ENCODE measurements at places on chromosomes 3 and 15.

- DNase-seq, result no peak
Observed at GRCh38 chr3:38634111-38634510, 15.4 kb downstream of the SCN5A start.

GRCh38 chr3:174529298-174529697 lies 329.8 kb upstream of the NAALADL2 start:
- no peak for DNase-seq

DNA sequence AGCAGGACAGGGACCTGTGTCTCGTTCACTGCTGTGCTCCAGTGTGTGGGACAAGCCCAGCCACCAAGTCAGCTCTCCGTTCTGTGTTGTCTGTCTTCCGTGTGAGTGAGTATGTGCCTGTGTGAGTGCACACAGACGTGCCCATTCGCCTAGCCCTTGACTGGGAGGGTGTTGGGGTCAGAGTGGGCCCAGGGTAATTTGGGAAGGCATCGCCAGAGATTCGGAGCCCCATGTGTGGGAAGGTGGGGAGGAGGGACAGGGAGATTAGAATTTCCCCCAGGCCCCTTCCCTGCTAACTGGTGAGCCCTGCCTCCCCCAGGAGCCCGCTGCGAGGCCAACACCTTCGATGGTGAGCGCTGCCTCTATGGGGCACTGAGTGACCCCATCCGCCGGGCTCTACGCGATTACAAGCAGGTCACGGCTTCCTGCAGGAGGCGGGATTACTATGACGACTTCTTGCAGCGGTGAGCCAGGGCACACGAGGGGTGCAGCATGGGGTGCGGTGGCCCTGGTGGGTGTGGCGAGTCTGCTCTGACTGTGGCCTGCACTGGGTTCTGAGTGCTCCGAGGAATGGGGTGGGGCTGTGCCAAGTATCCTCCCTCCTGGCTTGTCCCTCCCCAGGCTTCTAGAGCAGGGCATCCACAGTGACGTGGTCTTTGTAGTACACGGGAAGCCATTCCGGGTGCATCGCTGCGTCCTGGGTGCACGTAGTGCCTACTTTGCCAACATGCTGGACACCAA lies 3.1 kb downstream of the ABTB1 start:
- no peak for DNase-seq

- DNase-seq, result no peak
Observed at GRCh38 chr3:42661593-42662022, 8.1 kb downstream of the ZBTB47 start.

DNA sequence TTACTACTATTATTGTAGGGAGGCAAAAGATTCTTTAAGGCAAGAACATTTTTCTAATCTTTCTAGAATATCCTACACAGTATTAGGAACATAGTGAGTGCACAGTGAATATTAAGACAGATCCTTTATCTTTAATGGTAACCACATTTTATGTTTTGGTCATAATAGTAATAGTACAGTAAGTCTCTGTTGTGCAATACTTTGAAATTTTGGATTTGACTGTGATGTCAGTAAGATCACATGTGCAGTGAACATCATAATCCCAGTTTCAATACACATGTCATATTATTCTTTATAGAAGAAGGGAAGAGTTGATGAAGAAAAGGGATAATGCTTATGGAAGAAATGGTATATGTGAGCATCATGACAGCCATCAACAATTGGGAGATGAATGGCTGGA lies 10.7 kb downstream of the STT3B start:
- no peak for DNase-seq

GRCh38 chr3:14364580-14365292 lies 37.7 kb upstream of the SLC6A6 start:
- DNase-seq, result no peak

GRCh38 chr3:66228707-66229106 lies 7.9 kb downstream of the SLC25A26 start:
- DNase-seq, result no peak

DNA sequence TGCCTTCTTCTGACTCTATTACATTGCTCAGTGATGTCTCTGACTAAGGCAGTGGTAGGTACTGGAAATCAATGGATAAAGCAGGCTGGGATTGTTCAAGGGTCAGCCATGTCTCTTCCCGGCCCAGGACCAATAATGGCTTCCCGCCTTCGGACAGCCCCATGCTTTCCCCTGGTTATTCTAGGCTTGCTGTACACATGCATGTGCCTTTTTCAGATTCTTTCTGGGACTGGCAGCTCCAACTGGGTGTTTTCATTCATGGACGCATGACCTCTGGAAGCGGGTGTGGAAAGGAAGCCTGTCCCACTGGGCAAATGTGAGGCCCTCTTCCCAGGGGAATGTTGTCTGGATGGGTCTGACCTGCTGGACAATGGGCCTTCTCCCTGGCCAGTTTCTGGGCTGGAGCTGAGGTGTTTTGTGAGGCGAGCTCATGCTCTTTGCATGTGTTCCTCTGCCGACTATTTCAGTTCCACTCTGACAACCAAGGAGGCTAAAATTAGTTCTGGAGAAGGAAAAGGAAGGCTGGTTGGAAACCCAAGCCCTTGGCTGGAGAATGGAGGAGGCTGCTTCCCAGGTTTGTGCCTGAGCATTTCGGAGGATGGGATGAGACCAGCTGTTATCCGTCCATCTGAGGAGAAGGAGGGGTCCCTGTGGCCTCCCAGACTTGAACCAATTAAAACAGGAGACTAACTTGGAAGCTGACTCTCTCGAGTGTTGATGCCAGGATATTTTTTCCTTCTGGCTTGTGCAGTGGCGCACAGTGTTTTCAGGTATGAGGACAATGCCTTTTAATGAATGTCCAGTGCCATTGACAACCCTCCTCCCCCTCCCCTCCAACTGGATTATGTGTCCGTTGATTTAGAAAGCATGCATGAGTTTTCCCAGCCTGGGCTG lies 6.9 kb downstream of the ACVR2B start:
- DNase-seq, result no peak

- no peak for DNase-seq
Observed at GRCh38 chr3:189625572-189625971, 5.6 kb upstream of the TP63 start.

GRCh38 chr15:90064911-90065681 lies 37.2 kb downstream of the IDH2 start:
- DNase-seq, result no peak

DNA sequence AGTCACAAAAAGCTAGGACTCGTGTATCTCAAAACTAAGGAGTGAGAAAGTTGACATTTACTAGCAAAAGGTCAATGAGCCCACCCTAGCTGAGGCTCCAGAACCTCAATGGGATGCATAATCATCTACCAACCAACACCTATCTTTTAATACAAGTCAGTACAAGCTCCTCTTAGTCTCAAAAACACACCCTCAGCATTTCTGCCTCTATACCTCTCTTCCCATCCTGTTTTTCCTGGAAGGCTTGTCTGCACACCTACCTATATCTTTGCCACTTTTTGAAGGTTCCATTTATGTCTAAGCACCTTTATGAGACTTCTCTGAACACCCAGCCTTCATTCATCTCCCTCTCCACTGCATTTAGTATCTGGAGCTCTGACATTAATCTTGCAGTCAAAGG lies 10.0 kb downstream of the WWTR1 start:
- DNase-seq, result no peak

DNA sequence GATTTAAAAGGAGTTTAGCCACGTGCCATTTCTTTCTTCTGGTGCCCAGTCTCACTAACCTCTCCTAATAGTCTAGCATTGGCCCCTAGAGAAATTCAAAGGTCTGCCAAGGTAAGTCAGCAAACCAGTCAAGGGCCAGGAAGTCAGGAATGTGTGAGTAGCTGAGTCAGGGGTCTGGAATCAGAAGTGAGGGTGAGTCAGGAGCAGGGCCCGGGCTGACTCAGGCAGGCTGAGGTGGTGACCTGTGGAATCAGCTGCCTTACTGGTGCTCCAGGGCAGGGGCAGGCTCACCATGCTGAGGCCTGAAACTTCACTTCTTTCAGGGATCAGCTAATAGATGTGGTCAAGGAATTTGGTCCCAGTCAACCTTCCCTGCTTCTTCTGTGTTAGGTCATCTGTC lies 105.8 kb upstream of the MYZAP start:
- DNase-seq, result no peak
